ENCODE measurements at places on chromosomes 6 and 20.

GRCh38 chr6:50864601-50865000 is 45.9 kb downstream of the TFAP2B start:
- DNase-seq: no peak

GRCh38 chr20:50496773-50497385 is 13.3 kb upstream of the PTPN1 start:
- no peak for DNase-seq

GRCh38 chr20:38143646-38144554 is 21.2 kb downstream of the TGM2 start:
- DNase-seq: no peak

GRCh38 chr6:111725446-111726112 is 119.9 kb upstream of the TRAF3IP2 start:
- no peak for DNase-seq

DNA sequence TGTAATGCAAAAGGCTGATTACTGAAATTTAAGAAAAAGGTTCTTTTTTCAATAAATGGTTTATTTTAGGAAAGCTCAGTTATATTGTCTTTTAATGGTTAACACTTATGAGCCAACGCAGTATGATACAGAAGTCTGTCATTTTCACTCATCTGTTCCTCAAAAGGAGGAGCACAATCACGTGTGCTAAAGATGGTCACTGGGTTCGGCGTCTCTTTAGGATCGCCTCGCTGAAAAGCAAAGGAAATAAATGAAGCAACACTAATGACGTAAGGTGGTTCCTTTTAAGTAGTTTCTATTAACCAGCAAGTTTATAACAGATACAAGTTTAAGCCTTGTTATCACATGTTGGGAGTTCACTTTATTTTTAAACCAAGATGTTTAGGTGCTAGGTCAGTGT is 125.7 kb downstream of the MAP3K4 start:
- no peak for DNase-seq

DNA sequence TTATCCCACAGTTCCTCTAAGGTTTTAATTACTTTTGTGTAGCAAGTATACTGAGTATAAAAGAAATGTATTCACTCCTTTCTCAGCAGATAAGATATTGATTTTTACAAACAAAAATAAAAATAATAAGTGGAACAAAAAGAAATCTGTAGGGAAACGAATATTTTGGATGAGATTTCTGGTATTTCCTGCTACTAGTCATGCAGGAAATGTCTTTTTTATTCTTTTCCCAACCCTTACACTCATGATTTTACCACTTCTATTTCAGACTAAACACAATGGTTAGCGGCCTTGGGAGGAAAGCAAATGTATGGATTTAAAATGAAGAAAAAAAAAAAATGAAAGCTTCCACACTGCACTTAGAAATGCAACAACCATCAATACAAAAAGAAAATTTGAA is 580.5 kb upstream of the MARCKS start:
- DNase-seq: no peak

- DNase-seq: no peak
Measured at GRCh38 chr20:17873410-17874270, 95.0 kb downstream of the SNX5 start.

GRCh38 chr6:39342692-39343395 is 20.3 kb upstream of the KCNK16 start:
- DNase-seq: no peak

DNA sequence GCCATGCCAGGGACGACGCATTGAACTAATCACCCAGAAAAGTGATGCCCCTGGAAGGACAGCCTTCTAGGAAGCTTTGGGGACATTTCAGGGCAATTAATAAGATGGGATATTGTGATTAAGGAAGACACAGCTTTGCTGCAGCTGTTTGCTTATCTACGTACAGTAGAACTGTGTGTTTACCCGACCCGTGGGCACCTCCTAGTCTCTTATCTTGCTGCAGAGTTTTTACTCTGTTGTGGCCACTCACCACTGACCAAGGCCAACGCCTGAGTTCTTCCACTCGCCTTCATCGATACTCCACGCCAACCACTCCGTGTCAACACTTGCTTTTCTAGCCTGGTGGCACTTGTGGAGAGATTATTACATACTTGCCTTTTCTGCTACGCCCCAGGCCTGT is 105.9 kb upstream of the MLN start:
- DNase-seq: no peak

DNA sequence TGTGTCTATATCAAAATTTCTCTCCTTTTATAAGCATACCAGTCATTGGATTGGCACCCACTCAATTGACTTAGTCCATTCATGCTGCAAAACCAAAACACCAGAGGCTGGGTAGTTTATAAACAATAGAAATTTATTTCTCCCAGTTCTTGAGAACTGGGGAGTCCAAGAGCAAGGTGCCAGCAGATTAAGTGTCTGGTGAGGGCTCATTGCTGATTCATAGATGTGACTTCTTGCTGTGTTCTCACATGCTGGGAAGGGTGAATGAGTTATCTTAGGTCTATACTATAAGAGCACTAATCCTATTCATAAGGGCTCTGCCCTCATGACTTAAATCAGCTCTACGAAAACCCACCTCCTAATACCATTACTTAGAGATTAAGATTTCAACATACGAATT is 501.4 kb downstream of the EPM2A start:
- DNase-seq: no peak

DNA sequence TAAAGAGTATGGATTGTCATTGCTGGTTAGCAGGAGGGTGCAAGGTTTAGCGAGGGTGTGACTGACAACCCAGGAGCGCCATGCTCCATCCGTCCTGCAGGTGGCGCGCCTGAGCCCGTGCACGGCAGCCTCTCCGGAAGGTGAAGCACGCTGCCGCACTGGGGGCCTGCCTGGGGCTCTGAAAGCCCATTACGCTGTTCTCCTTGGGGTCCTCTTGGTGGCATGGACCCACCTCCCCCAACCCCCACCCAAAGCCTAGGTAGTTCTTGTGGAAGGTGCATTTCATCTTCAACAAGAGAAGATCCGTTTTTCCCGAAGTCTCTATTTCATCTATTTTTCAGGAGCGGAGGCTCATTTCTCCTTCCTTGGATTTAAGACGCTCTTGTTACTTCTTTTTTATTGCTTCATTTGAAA is 197.4 kb upstream of the KCNG1 start:
- peak; percentile 42 for DNase-seq

DNA sequence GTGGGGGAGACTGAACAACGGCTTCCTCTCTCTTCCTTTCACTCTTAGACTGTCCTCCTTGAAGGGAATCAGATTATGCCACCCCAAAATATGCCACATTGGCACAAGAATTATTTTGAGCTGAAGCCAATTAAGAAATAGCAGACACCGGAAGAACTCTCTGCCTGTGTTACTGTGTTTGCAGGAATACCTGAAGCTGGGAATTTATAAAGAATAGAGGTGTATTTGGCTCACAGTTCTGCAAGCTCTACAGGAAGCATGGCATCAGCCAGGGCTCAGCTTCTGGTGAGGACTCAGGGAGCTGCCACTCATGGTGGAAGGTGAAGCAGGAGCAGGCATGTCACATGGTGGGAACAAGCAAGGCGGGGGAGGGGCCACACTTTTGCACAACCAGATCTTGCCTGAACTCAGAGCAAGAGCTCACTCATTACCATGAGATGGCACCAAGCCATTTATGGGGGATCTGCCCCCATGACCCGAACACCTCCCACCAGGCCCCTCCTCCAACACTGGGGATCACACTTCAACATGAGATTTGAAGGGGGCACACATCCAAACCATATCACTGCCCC is 46.0 kb downstream of the PCNA start:
- DNase-seq: no peak

DNA sequence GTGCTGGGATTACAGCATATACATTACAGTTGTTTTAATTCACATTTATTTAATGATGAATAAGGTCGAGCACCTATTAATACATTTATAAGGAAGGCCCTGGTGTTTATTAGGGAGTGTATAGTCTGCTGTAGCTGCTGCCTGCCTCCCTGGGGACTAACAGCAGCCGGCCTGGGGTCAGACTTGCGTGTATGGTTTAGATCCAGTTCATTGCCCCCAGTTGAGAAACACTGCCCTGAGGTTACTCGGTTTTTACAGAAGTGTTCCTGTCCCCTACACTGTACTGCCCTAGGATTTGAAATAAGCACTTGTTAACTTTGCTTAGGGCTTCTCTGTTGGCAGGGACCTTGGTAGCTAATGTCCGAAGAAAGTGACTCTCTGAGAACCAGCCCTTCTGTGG is 4.0 kb downstream of the TTPAL start:
- DNase-seq: no peak

GRCh38 chr20:5749952-5750779 is at the start of gene SHLD1:
TSS of gene SHLD1 (plus strand) at chr20:5750401. CDS start at chr20:5772866, 22,465 bp downstream.
- peak; percentile 84 for DNase-seq

Measured in naive thymus-derived CD8-positive, alpha-beta T cell (primary cell).